ENCODE measurements at places on chromosomes 7 and 10.
A peak's percentile ranks its signal among the peaks of the same experiment; 100 is the strongest.

GRCh38 chr10:124296121-124296812 lies 122.5 kb downstream of the OAT start:
- peak; percentile 78 for DNase-seq

- no peak for DNase-seq
Observed at GRCh38 chr10:77833225-77833624, 93.3 kb downstream of the DLG5 start.

- DNase-seq, result no peak
Observed at GRCh38 chr7:101378751-101379174, 16.1 kb downstream of the COL26A1 start.

DNA sequence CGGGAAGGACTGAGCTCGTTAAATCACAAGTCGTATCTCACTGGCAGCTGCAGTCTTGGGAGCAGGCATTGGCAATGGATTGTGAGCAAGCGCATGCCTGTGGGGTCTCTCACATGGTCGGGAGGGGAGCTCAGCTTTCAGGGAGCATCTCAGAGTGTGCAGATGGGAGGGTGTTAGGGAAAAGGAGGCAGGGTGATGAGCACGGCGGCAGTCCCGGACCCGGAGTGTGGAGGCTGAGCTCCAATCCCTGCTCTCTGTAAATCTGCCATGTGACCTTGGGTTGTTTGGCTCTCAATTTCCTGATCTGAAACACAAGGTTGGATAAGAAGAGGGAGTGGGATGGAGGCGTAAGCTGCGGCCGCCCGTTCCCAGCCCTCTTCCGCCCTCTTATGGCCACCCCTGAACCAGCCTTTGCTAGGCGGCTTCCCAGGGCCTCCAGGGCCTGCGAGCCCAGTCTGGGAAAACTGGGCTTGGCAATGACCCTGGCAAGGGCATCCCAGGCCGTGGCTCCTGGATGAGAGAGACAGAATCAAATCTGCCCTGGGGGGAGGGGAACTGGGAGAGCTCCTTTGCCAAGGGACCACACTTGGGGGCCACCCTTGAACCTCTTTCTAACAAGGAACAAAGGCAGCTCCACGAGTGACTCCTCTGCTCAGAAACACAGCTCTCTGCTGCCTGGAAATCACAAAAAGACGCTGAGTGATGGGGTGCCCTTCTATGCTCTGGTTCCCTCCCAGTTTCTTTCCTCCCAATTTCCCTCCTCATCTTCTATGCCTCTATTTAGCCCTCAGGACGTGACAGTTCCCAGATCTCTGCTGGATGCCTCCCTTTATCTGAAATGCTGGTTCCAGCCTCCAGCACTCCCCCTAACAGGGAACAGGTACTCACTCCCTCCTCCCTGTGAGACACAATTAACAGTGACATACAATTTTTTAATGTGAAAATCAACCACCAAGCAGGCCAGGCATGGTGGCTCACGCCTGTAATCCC lies 41.7 kb upstream of the LOXL4 start:
- peak; percentile 30 for DNase-seq

- DNase-seq, result no peak
Observed at GRCh38 chr7:10221084-10221483, 752.6 kb upstream of the PHF14 start.

- no peak for DNase-seq
Observed at GRCh38 chr7:66163186-66163610, 41.9 kb upstream of the TPST1 start.

DNA sequence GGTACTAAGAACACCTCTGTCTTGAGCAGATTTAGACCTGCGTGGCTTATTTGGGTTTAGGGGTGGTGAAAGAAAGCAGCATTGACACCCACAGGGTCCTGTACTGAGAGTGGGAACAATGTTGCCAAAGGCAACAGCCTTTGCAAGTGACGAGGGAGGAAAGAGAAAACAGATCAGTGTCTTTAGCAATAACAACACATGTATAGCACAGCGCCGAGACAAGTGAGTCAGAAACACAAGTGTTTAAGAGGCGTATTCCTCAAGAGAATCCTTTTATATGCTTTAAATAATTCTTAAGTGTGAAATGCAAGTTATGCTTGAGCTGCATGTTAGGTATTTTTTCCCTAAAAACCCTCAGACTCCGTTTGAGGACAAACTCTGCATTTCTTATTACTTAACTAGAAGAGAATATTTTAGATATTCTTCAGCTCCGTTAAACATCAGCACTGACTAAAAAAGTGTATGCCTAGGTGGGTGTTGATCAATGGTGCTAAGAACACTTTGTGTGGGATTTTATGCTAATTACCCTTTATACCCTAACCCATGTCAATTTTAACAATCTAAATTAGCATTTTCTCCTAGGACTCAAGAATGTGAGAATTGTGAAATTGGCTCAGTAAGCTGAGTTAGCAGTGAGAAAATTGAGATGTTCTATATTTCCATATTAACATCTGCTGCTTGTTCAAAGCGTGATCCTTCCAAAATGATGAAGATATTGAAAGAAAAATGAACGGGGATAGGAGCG lies 1095.4 kb upstream of the CELF2 start:
- no peak for DNase-seq

DNA sequence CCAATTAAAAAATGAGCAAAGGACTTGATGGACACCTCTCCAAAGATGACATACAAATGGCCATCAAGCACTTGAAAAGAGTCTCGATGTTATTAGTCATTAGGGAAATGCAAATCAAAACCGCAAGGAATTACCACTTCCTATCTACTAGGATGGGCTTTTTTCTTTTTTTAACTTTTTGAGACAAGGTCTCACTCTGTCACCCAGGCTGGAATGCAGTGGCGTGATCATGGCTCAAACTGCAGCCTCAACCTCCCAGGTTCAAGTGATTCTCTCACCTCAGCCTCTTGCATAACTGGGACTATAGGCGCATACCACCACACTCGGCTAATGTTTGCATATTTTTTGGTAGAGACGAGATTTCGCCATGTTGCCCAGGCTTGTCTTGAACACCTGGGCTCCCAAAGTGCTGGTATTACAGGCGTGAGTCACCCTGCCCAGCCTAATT lies 13.6 kb downstream of the NKX1-2 start:
- no peak for DNase-seq

DNA sequence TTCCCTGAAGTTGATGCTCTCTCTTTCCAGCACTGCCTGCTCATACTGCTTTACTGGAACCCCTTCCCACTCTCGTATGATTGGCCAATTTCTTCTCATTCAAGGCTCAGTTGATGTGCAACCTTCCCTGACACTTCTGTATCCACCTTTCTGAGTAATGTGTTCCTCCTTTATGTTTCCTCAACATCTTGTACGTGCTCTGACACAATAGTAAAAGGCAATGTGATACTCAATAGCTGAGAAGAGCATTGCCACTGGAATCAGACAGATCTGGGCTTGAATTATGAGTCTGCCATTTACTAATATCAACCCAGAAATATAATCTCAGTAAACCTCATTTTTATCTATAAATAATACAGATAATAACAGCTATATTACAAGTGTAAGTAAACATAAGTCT lies 34.7 kb downstream of the ARL4A start:
- DNase-seq, result no peak

DNA sequence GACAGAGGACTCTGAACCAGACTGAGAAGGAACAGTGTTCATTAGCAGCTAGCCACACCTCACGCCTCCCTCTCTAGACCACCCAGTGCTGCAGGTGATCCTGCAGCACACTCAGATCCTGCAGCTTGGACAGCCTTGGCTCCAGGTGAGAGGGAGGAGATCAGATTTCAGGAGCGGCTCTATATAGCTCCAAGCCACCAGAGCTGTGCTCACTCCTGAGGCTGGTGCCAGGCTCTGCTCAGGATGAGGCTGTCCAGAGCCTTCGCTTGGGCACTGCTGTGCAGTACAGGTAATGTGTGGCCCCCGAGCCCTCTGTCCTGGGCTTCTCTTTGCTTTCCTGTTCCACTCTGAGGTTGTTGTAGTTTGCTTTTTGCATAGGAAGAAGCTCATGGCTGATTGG lies 42.4 kb downstream of the C10orf120 start:
- DNase-seq, result no peak

DNA sequence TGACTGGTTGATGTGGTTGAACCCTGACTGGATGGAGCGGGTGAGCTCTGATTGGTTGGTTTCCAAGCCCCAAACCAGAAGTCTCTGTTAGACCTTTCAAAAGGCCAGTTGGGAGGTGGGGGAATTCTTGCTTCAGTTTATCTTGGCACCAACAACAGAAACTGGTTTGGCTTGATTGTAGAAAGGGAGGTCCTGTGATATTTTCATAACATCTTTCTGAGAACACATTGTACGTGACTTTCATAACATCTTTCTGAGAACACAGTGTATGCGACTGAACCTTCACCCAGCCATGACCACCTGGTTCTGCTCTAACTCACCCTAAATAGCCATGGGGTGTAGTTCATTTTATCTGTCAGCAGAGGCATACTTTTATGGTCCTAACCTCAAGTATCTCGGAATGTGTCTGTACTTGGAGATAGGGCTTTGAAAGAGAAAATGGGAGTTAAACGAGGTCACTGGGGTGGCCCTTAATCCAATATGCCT lies 88.3 kb downstream of the GALNT17 start:
- DNase-seq, result no peak

GRCh38 chr7:129115676-129116075 lies 28.8 kb upstream of the TSPAN33 start:
- DNase-seq, result no peak

GRCh38 chr7:157713591-157713990 lies 376.8 kb downstream of the DNAJB6 start:
- DNase-seq, result no peak

- no peak for DNase-seq
Observed at GRCh38 chr7:1536743-1537534, 6.4 kb downstream of the MAFK start.

GRCh38 chr7:139124084-139124914 lies 14.8 kb upstream of the ZC3HAV1 start:
- DNase-seq, result no peak

DNA sequence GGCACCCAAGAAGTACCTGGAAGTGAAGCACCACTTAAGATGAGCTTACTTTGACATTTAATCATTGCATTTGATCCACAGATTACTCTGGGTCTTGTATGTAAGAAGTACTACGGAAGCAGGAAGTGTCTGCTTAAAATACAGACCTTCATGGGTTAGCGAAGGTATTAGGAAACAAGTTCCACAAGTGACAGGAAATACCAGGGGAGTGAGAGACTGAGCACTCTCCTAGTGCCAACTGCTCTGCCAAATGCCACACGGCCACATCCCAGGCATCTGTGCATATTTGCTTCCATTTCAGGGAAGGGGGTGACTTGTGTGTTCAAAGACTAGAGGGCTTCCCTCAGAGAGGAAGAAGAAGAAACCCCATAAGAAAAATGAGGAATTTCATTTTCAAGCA lies 57.2 kb upstream of the ANK3 start:
- no peak for DNase-seq

- DNase-seq, result peak; percentile 93
Observed at GRCh38 chr7:82166260-82167015, 277.1 kb downstream of the CACNA2D1 start.

- DNase-seq, result no peak
Observed at GRCh38 chr10:80466724-80467326, 12.7 kb downstream of the TSPAN14 start.

DNA sequence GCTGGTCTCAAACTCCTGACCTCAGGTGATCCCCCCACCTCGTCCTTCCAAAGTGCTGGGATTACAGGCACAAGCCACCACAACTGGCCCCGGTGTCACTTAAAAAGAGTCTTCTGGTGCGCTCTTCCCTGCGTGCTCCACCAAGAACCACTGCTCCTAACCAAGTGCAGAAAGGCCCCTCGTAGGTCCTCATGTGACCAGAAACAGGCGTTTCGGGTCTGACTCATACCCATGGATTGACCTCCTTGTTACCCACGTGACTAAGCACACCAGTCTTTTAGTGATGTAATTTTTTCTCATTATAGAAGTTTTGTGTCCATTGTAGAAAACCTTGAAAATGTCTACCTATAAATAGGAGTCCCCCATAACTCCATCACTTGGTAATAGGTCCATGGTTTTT lies 13.9 kb downstream of the FKBP6 start:
- DNase-seq, result no peak

DNA sequence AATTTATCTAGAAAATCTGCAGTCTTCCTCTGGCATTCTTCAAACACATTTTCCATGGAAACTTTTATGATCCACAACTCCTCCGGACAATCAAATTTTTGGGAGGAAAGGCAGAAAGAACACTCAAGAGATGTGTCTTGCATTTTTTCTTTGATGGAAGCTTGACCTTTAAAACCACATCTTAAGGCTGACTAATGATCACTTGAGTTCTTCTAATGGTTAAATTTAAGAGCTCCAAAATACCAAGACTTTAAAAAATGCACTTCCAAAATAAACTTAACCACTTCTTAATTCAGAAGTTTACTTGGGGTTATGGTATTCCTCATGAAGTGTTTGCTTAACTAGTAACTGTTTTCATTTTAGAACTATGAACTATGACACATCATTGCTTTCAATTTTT lies 43.3 kb downstream of the ETV1 start:
- DNase-seq, result no peak

- no peak for DNase-seq
Observed at GRCh38 chr10:130630135-130630534, 493.9 kb downstream of the GLRX3 start.

DNA sequence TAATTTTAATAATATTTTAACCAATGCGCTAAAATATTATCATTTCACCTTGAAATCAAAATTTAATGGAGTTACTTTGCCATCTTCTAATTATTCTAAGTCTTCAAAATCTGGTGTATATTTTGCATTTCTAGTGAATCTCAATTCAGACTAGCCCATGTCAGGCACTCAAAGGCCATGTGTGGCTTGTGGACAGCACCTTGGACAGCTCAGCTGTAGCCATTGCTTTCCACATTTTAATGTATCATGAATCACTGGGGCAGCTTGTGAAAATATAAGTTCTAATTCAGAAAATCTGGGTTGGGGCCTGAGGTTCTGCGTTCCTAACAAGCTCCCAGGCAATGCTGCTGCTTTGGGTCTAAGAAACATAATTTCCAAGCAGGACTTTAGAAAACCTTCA lies 57.2 kb downstream of the MGAM2 start:
- no peak for DNase-seq

DNA sequence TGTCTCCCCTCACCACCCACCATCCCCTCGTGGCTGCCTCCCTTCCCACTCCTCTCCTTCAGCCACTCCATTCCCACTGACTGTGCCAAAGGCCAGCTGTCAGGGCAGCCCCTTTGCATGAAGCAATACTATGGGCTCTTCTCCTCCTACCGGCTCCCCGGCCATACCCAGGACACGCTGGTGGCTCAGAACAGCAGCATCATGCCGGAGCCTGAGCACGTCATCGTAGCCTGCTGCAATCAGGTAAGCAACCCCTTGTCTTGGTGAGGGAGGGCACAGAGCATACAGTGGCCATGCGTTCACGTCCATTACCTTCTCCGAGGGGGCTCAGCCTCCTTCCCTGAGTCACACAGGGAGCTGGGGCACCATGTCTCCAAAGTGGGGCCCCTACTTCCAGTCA lies 11.6 kb downstream of the CHAT start:
- DNase-seq, result no peak

GRCh38 chr10:42975558-42976340 lies 101.1 kb upstream of the RET start:
- no peak for DNase-seq

DNA sequence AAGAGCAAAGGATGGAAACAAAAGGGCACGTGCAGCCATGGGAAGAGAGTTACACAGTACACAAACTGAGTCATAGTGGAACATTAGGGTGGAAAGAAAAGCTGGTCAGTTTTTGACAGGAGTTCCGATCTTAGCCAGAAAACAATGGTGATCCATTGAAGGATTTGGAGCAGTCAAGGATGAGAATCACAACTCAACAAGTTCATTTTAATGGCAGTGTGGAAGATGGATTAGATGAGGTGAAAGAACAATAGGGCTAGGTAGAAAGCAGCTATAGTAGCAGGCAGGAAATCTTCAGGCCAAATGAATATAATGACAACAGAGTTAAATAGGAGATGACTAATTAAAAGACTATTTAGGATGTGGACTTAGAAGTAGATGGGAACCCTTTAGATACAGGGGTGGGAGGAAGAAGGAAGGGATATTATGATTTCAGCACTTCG lies 136.3 kb downstream of the DOCK4 start:
- no peak for DNase-seq

Data from NCI-H1436 (cell line).